ENCODE measurements at places on chromosomes 16 and 17. TPM values are rescaled to one million over a fixed set of nuclear protein-coding genes. Genes with fewer than 3 reads are reported as not detected.

Gene VTN
- total RNA-seq: 1,668 TPM

Gene HNF1B
- 1.6 TPM for total RNA-seq

Gene YBX2
- 0.75 TPM for total RNA-seq

Gene CD300H
- total RNA-seq: not detected

Gene PRAC2
- not detected for total RNA-seq

Gene TNP2
- not detected for total RNA-seq

DNA sequence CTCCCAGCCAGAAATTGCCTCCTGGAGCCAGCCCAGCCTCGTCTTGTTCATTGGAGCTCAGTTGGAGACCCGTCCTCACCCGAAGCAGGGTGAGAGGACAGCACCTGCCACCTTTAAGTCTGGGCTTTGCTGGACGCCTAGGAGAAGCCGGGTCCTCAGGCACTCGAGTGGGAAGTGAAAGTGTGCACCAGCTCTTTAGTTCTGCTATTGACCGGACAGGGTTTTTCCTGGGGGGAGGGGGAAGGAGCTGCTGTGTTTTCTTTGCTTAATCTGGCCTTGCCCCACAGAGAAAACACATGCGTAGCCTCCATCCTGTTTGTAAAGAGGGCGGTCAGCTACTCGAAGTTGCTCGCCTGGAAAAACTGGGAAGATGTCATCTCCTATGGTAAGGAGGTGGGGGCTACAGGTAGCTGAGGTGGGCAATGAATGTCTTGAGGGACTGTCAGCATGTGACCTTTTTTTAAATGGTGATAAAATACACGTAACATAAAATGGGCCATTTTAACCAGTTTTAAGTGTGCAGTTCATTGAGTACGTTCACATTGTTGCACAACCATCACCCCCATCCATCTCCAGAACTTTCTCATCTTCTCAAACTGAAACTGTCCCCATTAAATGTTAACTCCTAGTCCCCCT lies 34.4 kb downstream of the CMIP start:
- no peak for DNase-seq

- no peak for DNase-seq
These were observed 51.8 kb upstream of the ENDOV start for GRCh38 chr17:80363120-80363515.

- DNase-seq: no peak
These were observed 325.8 kb downstream of the CBLN1 start for GRCh38 chr16:48955837-48956236.

DNA sequence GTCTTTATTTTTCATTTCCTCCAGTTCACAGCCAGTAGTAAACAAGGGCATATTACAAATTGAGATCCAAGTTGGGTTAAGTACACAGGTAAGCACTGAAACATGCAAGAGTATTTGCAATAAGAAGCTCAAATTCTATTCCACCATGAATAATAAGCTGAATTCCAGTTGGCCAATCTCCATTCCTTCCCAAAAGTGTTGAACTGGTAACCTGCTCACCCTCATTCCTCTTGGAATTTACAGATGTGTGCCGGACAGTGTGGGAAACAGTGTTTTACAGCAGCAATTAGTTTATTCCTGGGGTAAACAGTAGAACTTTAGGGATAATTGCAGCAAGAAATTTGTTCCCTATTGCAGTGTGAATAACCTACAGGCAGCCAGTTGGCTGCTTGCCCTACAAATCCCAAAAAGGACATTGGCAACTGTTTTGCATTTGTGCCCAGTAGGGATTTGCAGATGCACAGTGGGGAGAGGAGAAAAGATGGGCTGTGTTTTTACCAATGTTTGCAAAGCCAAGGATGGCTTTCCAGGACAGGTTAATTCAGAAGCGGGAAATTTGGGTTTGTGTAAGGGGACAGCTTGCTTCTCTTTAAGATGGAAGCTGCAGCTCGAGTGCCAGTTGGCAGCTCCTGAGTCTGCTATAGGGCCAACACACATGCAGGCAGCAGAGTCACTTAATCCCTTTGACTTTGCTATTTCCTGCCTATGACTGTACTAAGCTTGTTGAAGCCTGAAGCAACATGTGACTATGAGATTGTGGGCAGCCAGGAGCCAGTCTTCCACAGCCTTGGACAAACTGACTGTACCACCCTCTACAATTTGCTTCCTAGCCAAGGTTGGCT lies 318.9 kb downstream of the MAP2K6 start:
- DNase-seq: no peak

DNA sequence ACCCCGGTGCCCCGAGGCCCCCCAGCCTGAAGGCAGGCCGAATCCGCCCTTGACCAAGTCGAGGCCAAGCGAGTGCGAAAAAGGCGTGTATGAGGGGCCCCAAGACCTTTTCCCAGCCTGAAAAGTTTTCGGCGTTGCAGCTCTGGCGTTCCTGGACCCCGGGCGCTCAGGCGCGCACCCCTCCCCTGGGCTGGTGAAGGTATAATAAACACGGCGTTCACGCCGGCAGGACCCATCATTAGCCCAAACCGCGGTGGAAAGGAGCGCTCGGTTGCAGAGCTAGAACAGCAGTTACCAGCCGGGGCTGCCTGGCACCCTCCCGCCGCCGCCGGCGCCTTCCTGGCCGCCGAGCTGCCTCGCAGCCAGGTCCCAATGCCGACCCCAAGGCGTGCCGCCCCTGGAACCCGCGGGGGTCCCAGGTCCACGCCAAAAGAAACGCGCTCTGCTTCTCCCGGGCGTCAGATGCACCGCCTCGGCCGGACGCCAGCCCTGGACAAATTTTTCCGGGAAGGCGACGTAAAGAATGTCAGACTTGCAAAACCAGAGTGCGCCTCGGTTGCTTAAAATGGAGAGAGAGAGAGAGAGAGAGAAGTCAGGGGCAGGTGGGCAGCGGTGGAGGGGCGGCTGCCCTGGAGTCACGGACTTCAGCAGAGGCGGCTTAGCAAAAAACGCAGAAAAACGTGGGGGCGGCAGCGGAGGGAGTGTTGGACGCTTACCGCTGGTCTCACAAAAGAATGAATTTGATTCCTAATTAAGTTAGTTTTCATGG lies 11.5 kb upstream of the FOXF1 start:
- DNase-seq: no peak

- no peak for DNase-seq
These were observed 1.1 kb downstream of the CRAMP1 start for GRCh38 chr16:1613211-1613622.

- DNase-seq: no peak
These were observed 135.5 kb upstream of the CORO6 start for GRCh38 chr17:29758255-29758654.
